ENCODE measurements at places on chromosomes 6 and 20.

GRCh38 chr20:44738813-44739477, 6.7 kb upstream of the KCNK15 start:
- peak; percentile 63 for DNase-seq

DNA sequence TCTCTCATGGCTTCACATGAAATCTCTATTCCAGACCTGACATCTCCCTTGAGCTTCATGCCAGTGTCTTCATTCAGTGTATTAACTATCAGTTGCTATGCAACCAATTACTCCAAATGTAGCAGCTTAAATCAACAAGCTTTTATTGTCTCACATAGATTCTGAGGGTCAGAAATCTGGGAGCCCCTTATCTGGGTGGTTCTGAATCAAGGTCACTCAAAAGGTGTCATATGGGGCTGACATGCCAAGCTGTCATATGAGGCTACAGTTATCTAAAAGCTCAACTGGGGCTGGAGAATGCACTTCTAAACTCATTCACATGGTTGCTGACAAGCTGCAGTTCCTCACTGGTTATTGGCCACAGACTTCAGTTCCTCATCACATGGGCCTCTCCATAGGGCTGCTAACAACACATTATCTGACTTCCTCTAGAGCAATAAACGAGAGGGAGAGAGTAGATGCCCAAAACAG, 7.3 kb upstream of the CGA start:
- no peak for DNase-seq

GRCh38 chr20:50526403-50526989, 16.3 kb downstream of the PTPN1 start:
- DNase-seq: no peak

GRCh38 chr6:16238963-16239797, 793 bp downstream of the GMPR start:
- peak; percentile 13 for DNase-seq

- no peak for DNase-seq
These were observed 41.9 kb downstream of the MTHFD1L start for GRCh38 chr6:150907383-150907782.

DNA sequence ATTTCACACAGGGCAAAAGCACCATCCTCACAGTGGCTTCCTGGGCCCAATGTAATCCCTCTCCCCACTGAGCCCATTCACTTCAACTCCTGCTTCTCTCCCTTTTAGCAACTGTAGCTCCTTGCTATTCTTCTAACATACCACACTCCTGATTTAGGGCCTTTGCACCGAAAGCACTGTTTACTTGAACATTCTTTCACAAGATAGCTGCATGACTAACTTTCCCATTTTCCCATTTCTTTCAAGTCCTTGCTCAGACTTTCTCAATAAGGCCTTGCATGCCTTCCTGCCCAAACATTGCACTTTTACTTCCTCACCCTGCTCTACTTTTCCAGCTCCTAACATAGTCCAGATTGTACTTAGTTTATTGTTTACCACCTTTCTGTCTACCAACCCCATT, 73.0 kb downstream of the SHPRH start:
- DNase-seq: no peak

DNA sequence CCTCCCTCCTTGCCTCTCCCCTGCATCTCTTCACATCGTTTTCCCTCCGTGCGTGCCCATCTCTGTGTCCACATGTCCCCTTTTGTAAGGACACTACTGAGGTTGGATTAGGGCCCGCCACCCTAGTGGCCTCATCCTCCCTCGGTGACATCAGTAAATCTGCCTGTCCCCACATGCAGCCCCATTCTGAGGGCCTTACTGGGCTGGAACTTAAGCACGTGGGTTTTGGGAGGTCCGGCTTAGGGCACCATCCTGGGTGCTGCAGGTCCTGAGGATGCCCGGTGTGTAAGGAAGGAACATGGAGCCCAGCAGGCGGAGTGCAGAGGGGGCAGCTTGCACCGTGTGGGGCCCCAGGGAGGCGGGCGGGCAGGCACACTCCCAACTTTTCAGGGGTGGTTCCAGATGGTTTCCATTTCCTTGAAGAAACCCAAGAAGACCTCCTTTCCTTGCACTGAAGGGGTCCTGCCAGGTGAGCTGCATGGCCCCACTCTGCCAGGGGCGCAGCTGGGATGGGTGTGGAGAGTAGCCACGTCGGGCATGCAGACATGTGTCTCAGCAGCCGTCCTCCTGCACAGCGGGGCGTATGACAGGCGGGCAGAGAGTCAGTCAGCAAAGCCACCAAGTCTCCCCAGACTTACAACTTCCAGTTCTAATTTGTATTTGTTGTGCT, 329.9 kb downstream of the QKI start:
- DNase-seq: no peak

DNA sequence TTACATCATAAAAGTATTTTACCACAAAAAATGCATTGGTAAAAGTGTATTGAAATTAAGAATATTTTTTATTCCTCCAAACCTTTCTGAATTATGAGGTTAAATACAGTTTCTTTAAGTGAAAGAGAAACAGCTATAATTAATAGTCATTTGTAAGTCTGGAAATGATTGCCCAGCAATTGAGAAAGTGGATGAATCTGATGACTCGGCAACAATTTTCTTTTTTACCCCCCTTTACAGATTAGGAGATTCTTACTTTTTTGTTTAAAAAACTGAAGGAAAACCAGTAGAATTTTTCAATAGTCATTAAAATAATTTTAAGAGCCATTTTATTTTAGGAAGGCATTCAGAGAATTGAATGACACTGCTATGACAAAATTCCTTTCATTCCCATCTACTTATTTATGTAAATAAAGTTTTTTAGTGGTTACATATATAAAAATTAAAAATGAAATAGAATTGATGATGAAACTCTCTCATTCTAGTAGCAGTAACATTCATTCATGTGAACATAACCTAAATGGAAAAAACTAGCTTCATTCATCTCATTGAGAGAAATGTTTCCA, 169.6 kb upstream of the PRND start:
- no peak for DNase-seq

- no peak for DNase-seq
These were observed 2.8 kb upstream of the CTCFL start for GRCh38 chr20:57527728-57528127.

- DNase-seq: no peak
These were observed 983 bp downstream of the RBBP9 start for GRCh38 chr20:18496042-18496441.

- DNase-seq: no peak
These were observed 122.3 kb downstream of the THBS2 start for GRCh38 chr6:169131390-169131789.

DNA sequence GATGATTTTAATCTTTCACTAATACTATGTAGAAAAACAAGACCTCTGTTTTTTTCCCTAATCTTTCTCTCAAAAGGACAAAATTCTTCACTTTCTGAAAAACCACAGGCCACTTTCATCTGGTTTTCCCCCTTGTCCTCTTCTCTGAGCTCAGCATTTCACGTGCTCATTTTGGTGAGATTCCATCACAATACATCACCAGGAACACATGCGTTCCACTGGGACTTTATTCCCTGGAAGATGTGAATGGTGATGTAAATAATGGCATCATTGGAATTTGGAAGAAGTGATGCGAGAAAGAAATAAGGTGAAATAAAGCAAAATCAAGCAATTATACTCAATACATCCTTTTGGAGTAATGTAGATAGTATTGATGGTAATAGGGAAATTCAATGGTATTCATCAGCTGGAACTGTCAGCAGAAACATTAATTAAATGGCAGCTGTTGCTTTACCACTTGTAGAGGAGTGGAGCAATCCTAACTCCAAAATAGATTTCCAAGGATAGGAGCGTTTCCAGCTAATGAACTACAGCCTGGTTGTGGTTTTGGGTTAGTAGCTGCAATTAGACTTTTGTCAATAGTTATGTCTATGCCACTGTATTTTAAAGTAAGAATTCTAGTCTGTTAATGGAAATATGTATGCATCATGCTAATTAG, 11.5 kb downstream of the FILIP1 start:
- DNase-seq: no peak

GRCh38 chr6:119176445-119176844, 98.0 kb upstream of the FAM184A start:
- no peak for DNase-seq

- no peak for DNase-seq
These were observed 631.1 kb upstream of the POU3F2 start for GRCh38 chr6:98203170-98203806.

DNA sequence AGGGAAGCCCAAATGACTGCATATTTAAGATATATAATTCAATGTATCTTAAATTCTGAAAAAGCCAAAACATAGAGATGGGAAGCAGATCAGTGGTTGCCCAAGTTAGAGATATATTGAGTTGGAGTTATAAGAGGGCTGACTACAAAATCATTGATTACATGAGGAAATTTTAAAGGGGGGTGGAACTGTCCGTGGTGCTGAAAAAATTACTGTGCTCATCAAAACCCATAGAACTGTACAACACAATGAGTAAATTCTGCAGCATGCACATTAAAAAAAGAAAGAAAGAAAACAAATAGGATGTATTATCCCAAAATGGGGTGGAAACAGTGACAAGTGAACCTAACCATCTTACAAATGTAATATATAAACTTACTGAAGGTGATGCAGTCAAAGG, 100.9 kb downstream of the FUT9 start:
- no peak for DNase-seq

- no peak for DNase-seq
These were observed 28.2 kb downstream of the SNX5 start for GRCh38 chr20:17940224-17940971.

DNA sequence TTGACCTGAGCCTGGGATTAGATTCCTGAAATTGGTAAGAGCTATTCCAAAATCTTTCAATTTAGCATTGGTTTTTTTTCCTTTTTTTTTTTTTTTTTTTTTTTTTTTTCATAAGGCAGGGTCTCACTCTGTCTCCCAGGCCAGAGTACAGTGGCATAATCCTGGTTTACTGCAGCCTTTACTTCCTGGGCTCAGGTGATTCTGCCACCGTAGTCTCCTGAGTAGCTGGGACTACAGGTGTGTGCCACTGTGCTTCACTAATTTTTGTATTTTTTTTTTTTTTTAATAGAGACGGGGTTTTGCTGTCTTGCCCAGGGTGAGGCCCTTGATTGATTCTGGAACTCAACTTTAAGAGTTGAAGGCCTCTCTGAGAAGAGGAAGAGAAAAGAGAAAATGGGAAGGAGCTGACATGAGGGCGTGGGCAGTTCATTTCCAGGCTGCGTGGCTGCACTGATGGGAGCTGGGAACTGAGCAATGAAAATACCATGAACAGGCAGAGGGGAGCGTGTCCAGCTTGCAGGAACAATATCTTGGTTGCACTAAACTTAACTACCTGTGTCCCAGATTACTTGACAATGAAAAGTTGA, 24.6 kb downstream of the KDM1B start:
- DNase-seq: peak; percentile 22

- no peak for DNase-seq
These were observed 40.3 kb upstream of the PPP1R3G start for GRCh38 chr6:5044866-5045265.

DNA sequence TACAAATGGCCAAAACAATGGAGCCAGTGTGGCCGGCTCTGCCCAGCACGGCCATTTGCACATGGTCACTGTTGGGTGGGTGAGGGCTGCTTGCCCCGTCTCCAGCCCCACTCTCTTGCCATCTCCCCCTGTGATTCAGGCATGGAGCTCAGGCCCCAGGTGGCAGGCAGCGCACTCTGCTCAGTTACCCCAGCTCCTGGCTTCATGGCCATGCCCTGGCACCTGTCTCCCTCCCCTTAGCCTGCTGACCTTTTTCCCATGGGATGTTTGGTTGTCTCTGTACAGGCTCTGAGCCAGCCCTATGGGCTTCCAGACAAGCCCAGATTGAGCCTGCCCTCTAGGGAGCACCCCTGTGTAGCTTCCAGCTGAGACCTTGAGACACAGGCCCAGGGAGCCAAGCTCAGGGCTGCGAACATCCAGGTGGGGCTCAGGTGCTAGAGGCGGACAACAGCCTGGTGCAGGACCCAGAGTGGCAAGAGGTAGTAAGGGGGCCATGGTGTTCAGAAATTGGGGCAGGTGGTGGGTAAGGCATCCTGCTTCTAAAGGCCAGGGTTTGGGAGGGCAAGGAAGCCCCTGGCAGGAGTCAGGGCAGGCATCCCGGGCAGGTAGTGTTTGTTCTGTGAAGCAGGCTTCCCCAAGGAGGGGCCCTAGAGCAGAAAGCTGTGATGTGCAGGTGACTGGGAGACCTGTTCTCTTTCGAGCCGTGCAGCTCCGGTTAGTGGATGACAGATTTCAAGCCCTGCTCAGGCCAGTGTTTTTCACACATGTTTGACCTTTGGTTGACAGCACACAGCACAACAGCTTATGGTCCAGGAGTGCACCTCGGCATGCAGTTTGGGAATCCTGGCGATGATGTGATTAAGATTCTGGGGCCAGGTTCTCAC, 17.7 kb downstream of the SYNJ2 start:
- no peak for DNase-seq

GRCh38 chr20:22663528-22664025, 79.2 kb upstream of the FOXA2 start:
- DNase-seq: no peak

DNA sequence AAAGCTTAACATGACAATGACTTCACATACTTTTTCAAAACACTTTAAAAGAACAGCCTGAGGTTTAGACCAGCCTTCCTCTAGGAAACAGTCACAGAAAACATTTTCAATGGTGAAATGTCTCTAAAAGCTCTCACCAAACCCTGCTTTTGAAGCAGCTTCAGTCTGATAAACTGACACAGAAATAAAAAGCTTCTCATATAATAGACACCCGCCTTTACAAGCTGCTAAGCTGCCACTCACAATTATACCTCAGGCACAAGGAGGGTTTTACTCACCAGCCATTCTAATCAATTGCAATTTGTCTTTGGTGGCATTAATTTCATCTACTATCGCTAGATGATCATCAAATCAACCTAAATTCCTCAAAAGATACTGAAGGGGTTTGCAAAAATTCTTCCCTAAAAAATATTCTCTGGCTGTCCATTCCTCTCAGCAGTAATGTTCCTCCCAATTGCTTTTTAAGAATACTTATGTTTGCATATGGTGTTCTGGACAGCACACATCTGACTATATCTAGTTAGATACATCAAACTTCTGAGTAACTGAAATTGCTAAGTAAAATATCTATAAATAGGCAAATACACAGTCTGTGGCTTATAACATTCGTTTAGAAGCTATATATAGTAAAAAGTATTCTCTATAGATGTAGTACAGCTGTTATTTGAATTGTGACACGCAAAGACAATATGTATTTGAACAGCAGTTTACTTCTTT, 29.4 kb downstream of the KIF13A start:
- no peak for DNase-seq

DNA sequence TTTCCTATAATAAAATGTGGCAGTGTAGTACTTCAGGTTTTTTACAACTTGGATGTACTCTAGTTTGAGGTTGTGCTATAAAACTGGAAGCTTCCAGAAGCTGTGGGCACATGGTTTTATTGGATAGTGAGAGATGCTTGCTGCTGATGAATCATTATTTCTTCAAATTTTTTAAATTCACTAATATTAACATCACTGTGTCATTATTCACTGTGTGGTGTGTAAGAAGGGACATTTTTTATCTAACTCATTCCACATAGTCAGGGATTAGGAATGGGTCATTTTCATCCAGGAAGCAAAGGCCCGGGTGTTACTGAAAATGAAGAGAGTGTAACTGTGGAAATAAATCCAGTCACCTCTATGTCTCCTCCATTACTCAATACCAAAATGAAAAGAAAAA, 421.0 kb downstream of the TENT5A start:
- DNase-seq: no peak
